ENCODE measurements at places on chromosomes 2 and 18.

DNA sequence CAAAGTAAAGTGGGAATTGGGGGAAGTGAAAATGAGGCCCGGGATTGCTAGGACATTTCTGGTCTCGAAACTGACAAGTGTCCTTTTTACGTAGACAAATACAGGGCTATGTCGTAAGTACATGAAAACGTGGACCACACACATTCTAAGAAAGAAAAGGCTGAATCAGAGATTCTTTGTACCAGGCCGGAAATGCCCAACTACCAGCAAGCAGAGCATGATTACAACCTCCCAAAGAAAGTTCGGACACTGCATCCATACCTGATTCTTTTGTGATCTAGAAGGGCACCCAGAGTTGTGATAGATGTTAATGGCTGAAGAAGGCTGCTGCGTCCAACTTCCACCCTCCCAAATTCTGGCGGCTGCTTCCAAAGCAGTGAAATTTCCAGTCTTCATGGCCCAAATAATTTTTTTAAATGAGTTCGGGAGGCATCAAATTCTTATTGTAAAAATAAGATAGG lies 1.7 kb downstream of the RBMS1 start:
- DNase-seq, result peak; percentile 53

DNA sequence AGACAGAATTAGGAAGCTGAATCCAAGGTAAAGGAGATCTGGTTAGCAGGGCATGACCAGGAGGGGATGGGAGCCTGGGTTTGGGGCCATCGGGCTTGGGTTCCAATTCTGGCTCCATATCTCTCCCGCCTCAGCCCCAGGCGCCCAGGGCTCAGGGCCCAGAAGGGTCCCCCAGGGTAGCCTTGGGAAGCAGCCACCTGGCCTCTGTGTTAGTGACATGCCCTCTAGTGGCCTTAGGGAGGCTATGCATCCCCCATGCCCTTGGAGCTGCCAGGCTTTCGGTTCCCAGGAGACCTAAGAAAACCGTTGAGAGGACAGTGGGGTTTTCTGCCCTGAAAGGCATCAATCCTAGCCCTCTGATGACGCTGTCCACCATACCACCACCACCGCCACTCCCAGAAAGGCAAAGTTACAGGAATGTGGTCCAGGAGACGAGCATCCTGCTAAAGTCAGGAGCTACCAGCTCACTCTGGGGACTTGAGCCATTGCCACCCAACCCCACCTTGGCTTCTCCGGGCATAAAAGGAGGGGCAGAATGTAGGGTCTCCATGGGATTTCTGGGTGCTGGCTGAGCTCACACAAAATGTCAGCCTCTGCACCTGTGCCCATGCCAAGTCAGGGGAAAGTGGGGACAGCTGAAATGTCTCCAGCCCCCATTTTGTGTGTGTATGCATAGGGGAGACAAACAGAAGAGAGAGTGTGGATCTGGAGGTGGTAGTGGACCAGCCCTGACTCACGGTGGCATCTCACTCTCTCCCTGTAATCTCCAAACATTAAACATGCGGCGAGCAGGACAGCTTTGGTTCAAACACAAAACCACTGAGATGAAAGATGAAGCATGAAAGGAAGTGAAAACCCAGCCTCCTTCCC lies 56.5 kb downstream of the EMX1 start:
- peak; percentile 57 for DNase-seq

DNA sequence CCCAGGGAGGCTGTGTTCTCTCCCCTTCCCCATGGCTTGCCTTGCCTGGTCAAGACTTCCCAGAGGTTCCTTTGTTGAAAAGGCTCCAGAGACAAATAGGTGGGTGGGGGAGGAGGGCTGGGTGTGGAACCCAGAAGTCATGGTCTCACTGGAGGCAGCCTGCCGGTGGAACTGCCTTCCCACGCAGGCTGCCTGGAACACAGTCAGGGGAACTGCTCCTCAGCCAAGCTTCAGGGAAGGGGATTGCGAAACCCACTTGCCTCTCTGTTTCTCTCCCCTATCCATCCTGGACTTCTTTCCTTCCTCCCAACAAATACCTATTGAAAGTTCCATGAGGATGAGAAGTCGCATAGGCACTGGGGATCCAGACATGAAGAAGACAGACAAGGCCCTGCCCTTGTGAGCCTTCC lies 31.6 kb downstream of the MARCO start:
- DNase-seq, result no peak

- DNase-seq, result no peak
Observed at GRCh38 chr18:79915161-79916127, 36.0 kb downstream of the SLC66A2 start.

GRCh38 chr2:137942833-137943677 lies 21.2 kb upstream of the HNMT start:
- DNase-seq, result no peak

DNA sequence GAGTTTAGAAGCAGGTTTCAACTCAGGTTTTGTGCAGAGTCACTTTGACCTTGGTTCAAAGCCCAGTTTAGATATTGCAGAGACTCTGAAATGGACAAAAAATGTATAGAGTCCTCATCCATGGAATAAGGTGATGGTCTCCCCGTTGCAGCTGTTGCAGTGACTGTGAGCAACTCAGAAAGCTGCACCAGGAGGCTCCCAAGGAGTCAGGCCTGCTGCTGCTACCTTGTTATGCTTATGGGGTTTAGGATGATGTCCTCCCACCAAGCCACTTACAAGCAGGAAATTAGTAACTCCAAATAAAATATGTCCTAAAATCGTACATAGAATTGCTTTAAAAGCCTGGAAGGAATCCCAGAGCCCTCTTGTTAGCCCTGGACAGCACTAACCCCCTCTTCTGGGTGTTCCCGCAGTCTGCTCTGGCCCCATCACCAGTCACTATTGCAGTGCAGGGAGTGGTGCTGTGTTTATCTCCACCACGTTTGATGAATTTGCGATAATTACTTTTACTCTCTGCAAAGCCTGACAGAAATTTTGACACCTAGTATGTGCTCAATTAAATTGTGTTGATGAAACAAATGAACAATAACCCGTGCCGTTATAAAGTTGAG lies 189.0 kb downstream of the CNTNAP5 start:
- DNase-seq, result no peak

GRCh38 chr18:56795381-56795780 lies 144.2 kb downstream of the WDR7 start:
- DNase-seq, result no peak

- DNase-seq, result no peak
Observed at GRCh38 chr2:8558096-8558495, 123.8 kb upstream of the ID2 start.

DNA sequence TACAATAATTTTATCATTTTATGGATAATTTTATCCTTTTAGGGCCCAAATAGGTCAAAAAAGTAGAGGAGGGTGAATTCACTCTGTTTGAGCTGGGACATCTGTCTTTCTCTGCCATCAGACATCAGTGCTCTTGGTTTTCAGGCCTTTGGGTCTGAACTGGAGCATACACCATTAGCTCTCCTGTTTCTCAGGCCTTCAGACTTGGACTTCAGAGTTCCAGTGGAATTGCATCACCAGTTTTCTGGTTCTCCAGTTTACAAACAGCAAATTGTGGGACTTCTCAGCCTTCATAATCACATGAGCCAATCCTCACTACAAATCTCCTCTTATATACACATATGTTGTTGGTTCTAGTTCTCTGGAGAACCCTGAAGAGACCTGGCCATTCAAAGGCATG lies 33.9 kb downstream of the CRYGD start:
- DNase-seq, result no peak

GRCh38 chr2:156907806-156908205 lies 349.7 kb upstream of the GALNT5 start:
- no peak for DNase-seq

- no peak for DNase-seq
Observed at GRCh38 chr18:11880586-11881304, 27.4 kb downstream of the MPPE1 start.

DNA sequence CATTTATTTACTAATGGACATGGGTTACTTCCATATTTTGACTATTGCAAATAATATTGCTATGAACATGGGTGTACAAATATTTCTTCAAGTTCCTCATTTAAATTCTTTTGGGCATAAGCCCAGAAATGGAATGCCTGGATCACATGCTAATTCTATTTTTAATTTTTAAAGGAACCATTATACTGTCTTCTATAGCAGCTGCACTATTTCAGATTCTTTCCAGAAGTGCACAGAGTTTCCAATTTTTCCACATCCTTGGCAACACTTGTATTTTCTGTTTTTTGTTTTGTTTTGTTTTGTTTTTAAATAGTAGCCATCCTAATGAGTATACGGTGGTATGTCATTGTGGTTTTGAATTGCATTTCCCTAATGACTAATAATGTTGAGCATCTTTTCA lies 8.5 kb upstream of the RALBP1 start:
- no peak for DNase-seq

- no peak for DNase-seq
Observed at GRCh38 chr18:75607701-75608100, 180.2 kb upstream of the SMIM21 start.

GRCh38 chr18:13536578-13536977 lies 189.8 kb downstream of the FAM210A start:
- no peak for DNase-seq

DNA sequence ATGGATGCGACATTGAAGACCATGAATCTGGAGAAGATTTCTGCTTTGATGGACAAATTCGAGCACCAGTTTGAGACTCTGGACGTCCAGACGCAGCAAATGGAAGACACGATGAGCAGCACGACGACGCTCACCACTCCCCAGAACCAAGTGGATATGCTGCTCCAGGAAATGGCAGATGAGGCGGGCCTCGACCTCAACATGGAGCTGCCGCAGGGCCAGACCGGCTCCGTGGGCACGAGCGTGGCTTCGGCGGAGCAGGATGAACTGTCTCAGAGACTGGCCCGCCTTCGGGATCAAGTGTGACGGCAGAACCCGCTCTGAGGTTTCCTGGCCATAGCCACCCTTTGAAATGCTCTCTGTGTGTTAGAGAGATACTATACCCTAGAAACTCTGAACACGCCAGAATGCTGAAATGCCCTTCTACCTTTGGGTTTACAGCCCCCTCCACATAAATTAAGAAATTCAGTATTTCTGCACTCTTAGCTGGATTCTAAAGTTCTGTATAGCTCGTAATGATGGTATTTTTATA lies 659 bp downstream of the CHMP1B start:
- peak; percentile 46 for DNase-seq

DNA sequence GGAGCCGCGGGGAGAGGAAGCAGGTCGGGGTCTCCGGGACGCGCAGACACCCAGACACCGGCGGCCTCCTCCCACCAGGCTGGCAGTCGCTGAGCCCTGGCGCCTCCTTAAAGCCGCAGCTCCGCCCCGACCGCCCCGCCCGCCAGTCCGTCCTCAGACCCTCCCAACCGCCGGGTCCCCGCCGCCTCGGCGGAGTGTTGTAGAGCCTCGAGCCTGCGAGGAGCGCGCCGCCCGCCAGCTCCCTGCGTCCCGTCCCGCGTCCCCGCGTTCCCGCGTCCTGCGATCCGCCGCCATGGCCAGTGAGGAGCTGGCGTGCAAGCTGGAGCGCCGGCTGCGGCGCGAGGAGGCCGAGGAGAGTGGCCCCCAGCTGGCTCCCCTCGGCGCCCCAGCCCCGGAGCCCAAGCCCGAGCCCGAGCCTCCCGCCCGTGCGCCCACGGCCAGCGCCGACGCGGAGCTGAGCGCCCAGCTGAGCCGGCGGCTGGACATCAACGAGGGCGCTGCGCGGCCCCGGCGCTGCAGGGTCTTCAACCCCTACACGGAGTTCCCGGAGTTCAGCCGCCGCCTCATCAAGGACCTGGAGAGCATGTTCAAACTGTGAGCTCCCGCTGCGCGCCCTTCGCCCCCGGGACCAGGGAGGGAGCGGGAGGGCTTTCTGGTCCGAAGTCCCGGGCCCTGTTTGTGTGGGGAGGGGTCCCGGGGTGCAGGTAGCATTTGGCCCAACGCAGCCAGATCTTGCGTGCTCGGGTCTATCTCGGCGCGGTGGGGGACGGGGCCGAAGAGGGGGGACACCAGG lies at the start of gene EFHD1:
EFHD1 (plus strand) TSS at position 192 of the 793 bp plus-strand sequence; CDS start at position 293, 101 bp downstream.
- DNase-seq, result peak; percentile 87

DNA sequence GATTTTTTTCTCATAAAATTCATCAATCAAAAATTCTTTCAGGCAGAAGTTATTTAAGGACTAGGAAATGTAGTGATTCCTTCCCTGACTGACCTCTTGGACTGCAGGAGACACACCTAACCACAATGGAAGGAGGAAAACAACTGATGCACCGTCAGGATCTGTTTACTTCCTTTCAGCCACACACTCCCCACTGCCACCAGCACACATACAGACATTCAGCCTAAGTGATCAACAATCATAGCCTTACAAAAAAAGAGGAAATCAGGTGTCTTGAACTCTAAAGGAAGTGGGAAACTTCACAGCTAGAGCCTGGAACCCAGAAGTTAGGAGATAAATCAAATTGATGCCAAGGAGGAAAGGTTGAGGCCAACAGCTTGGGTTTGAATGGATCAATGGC lies 213.5 kb upstream of the ACVR2A start:
- no peak for DNase-seq

- DNase-seq, result no peak
Observed at GRCh38 chr2:49129034-49129433, 25.3 kb downstream of the FSHR start.

Measured in right forelimb (tissue), 1 donor.